Right renal pelvis (tissue), 4 donors: ENCODE measurements at places on chromosomes 7 and 10. TPM values are rescaled to one million over a fixed set of nuclear protein-coding genes. Genes with fewer than 3 reads are reported as not detected.

DNA sequence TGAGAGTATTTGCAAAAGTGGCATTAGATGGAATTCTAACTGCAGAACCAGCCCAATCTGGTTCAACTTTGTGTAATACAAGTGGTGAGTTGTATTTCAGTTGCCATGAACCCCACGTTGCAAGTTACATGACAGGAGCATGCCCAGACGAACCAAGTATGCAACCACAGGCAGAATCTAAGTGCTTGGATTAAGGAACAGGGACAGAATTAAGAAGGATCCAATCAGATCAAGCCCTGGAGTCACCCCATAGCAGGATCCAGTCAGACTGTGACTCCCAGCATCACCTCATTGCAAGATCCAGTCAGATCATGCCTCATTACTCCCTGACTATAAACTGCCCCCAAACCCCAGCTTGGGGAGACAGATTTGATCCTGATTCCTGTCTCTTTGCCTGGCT, 388.7 kb upstream of the NRP1 start:
- no peak for DNase-seq

DNA sequence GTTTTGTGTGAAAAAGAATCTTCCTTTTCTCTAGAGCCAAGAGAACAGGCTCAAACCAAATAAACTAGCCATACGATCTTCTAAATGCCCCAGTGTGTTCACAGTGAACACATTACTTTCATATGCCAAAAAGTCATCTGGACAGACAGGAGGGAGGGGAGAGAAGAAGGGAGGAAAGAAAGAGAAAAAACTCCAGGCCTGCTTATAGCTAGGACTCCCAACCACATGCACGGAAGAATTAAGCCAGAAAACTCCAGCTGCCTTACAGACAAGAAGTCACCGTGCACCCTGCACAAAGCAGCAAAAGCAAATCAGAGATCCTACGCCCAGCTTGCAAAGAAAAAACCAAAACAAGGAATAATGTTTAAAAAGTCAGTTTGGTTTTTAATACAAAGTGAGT, 34.3 kb downstream of the SNX8 start:
- DNase-seq, result no peak

GRCh38 chr10:77715088-77715487, 77.5 kb upstream of the KCNMA1 start:
- no peak for DNase-seq

The NPY4R gene
- polyA plus RNA-seq, result not detected

DNA sequence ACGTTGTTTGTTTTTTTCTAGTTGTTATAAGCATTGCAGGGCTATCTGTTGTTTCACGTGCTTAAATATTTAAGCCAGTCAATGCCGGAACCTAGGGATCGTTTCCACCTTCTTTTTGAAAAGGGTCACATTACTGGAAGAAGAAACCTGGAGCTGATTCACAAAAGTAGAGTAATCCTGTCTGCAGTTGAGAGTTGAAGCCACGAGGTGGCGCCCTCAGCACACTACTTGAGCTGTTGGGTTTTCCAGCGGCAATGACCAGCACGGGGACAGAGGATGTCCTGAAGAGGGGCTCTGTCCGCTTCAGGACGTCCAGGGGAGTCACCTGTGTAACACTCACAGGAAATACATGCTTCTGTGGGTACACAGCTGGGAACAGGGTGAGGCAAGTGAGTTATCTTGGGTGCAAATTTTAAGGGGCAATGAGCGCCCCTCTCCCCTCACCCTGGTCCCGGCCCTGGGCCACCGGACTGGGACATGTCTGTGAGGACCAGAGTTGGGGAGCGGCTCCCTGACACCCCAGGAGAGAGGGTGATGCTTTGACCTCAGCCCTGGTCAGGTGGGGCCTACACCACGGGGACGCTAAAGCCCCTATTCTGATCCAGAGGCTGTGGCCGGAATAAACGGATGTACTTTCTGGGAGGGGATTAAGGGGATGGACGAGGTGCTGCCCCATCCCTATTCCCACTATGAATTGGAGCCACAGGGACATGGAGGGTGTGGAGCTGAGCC, 26.3 kb upstream of the WDFY4 start:
- DNase-seq, result peak; percentile 64

GRCh38 chr10:89147256-89147655, 59.9 kb downstream of the CH25H start:
- no peak for DNase-seq
